Stimulated activated CD8-positive, alpha-beta memory T cell treated with anti-CD3 and anti-CD28 coated beads, Interleukin-4, amount 100 ng/mL, for 1 hour (primary cell): ENCODE measurements at places on chromosomes 4 and X.
A peak's percentile ranks its signal among the peaks of the same experiment; 100 is the strongest.

- DNase-seq = no peak
Observed at GRCh38 chrX:72258174-72258573, 18.9 kb downstream of the RPS4X start.

DNA sequence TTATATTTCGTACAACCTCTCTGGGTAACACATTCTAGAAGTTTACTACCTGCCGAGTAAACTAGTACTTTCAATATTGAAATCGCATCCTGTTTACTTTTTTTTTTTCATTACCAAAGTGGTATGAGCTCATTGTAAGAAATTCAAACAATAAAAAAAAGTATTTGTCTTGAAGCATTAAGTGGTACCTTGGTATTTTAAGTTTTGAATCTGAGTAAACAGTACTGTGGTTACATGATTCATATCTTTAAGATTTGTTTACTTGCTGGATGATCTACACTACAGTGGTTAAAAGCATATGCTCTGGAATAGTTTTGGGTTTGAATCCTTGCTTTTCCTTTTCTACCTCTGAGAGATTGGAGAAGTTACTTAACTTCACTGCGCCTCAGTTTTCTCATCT is 3.8 kb upstream of the MMGT1 start:
- DNase-seq = no peak

DNA sequence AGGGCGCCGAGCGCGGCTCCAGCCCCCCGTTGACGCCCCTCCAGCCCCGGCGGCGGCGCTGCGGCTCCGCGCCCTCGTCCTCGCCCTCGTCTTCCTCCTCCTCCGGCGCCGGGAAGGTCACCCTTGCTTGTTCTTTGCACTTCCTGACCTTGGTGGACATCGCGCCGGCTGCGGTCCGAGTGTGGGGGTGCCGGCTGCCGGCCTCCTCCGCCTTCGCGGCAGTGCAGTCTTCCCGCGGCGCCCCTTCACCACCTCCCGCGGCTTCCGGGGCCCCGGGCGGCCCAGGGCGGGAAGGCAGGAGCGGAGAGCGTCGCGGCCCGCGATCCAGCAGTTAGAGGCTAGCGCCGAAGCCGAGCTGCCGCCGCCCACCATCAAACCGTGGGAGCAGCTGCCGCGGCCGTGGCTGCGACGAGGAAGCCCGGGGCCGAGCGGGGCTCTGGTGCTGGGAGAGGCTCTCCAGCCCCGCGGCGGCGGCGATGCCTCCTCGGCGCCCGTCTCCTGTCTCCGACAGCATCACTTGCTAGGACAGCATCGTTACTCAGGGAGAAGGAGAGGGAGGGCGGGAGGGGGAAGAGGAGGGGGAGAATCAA is at the start of gene TRPC3:
Gene TRPC3, minus strand, starts transcription at position 540 of the 590 bp plus-strand sequence. Its CDS starts 380 bp downstream, at position 160.
- no peak for DNase-seq

GRCh38 chrX:85052205-85052604 is 48.5 kb downstream of the APOOL start:
- DNase-seq = no peak

GRCh38 chr4:2537011-2537830 is 774 bp downstream of the FAM193A start:
- peak; percentile 10 for DNase-seq

DNA sequence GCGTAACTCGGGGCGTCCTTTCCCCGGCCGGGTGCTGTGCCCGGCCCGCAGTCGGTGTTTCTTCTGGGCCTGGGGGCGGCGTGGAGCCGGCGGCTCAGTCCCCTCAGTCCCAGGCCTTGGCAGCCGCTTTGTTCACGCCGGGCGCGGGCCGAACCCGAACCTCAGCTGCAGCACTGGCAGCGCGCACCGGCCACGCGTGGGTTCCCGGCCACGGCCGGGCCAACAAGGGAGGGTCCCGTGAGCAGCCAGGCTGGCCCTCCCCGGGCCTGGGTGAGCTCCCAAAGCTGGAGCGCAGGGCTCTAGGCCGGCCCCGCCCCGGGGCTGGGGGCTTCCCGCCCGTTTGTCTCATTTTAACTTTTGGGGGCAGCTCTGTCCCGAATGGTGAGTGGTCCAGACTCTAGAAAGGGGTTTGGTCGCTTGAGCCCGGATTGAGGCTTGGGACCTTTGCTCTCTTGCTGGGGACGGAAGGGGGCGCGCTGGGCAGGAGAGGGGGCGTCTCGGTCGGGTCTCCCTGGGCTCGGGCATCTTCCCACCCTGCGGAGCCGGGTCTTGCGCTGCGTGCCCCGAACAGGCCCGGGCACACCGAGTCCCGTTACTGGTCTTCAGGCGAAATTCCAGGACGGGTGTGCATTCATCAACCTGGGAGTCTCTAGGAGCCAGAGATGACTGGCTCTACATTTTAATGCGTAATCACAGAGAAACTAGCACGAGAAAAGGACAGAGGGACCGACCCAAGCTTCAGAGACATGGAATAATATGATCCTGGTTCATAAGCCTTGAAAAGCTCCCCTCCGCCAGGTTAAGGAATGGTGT is 177.1 kb downstream of the CBR4 start:
- no peak for DNase-seq

GRCh38 chr4:172802032-172802431 is 366.6 kb upstream of the GALNT7 start:
- DNase-seq = no peak

DNA sequence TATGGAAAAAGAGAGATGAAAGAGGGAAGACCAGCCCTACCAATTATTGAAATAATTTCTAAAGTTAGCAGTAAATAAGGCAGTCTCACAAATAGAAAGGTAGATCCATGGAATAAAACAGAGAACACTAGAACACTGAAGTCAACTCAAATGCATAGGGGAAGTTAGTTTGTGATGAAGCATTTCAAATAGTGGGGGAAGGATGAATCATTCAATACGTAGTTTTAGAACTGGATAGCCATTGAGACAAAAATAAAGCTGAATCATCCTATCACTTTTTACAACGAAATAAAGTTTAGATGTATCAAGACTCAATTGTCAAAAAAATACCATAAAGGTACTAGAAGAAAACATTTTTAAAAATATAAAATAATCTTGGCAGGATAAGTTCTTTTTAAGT is 143.2 kb upstream of the DGKK start:
- DNase-seq = no peak

DNA sequence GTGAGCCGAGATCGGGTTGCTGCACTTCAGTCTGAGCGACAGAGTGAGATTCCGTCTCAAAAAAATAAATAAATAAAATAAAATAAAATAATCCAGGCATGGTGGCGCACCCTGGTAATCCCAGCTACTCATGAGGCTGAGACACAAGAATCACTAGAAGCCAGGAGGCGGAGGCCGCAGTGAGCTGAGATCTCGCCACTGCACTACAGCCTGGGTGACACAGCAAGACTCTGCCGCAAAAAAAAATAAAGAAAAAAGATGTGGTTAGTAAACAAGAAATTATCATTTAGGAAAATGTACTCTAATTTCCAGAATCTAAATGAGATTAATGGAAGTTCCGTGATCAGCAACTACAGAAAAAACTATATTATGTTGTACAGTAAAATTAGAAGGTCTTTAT is 14.5 kb upstream of the LRBA start:
- DNase-seq = no peak

- DNase-seq = no peak
Observed at GRCh38 chrX:23292354-23292987, 42.2 kb upstream of the PTCHD1 start.

GRCh38 chrX:138020941-138021340 is 455.0 kb downstream of the ZIC3 start:
- no peak for DNase-seq

DNA sequence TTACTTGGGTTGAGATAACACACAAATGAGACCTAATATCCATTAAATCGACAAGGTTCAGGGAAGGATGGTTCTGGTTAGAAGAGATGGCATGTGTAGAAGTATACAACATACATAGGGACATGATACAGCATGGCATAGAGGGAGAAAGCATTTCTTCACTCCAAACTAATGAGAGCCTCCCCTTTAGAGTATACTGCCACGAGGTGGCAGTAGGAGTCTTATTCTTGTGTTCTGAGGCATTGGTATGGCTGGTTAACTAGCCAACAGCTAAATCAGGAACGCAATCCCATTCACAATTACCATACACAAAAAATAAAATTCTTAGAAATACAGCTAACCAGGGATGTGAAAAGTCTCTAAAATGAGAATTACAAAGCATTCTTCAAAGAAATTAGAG is 29.1 kb upstream of the TRO start:
- DNase-seq = no peak

GRCh38 chrX:57573754-57574153 is 18.1 kb upstream of the ZXDB start:
- no peak for DNase-seq

DNA sequence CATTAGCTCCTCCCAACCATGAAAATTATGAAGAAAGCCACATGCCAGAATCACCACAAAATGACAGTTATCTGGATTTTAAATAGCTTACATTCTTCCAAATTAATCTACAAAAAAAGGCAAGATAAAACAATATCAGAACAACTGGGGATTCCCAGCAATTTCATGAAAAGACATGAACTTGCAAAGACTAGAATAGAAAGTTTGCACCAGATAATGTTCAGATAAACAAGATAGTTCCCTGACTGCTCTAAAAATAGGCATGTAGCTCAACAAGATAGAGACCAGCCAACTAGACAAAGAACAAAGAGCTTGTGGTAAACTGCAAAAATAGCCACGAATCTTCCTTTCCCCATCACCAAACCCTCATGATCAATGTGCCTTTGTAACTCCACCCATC is 30.3 kb upstream of the DDX53 start:
- DNase-seq = no peak

- no peak for DNase-seq
Observed at GRCh38 chr4:86918539-86919072, 16.2 kb upstream of the AFF1 start.

- DNase-seq = no peak
Observed at GRCh38 chrX:56618323-56618722, 54.9 kb downstream of the UBQLN2 start.

DNA sequence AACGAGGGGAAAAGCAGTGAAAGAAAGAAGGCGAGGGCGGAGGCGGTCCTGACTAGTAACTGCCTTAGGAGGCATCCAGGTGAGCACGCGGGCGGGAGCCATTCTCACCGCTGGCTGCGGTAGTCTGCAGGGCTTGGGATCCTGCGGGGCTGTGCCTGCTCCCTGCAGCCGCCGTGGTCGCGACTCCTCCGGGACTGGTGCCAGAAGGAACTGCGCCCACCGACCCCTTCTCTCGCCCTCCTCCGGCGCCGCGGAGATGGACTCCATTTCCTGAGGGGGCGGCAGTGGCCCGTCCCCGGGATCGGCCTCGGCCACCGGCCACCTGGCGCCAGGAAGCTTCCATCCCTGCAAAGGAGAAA is 543 bp downstream of the NFXL1 start:
- peak; percentile 5 for DNase-seq

- DNase-seq = no peak
Observed at GRCh38 chr4:36310793-36311192, 29.4 kb downstream of the DTHD1 start.

DNA sequence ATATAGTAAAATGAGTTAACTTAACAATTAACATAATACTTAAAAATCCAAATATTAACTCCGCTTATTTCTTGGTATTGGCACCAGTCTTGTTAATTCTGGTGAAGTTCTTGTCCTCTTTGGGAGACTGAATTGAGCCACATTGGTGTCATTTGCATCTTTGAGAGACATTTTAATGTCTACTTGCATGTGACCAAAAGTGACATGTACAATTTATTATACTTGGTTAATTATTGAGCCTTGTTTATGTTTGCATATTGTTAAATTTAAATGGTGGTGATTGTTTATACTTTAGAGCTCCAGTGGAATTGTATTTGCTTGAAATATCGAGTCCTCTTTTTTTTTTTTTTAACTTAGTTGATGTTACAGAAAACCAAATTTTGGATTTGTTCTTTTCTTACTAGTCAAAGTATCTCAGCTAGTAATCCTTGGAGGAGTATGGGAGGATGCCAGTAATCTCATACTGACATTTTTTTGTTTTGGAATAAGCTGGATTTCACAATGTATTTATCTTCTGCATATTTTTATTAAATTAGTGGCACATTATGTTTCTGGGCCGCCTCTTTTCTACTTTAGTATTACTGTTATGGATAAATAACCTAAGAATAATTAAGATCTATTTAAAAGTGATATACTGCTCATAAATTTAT is 3.9 kb downstream of the SPCS3 start:
- DNase-seq = no peak

GRCh38 chr4:7395645-7396044 is 39.1 kb downstream of the PSAPL1 start:
- no peak for DNase-seq

GRCh38 chr4:140277576-140277975 is 95.9 kb upstream of the SCOC start:
- DNase-seq = no peak

GRCh38 chr4:25913056-25913850 is 767 bp upstream of the SMIM20 start:
- DNase-seq = peak; percentile 2

DNA sequence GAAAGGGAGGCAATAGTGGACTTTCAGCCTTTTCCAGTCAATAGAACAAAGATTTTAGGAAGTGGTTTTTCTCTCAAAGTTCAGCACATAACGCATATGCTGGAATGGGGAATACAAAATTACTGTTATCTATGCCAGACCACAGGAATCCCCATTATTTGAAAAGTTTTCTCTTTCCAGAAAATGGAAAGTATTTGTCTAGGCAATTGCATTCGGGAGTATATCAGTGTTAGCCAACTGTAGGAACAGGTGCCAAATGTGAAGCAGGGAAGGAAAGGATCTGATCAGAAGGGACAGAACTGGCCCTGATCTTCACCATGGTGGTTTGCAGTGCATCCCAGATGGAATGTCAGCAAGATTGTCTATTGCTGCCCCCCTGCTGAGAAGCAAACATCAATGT is 213.6 kb downstream of the CPE start:
- no peak for DNase-seq

DNA sequence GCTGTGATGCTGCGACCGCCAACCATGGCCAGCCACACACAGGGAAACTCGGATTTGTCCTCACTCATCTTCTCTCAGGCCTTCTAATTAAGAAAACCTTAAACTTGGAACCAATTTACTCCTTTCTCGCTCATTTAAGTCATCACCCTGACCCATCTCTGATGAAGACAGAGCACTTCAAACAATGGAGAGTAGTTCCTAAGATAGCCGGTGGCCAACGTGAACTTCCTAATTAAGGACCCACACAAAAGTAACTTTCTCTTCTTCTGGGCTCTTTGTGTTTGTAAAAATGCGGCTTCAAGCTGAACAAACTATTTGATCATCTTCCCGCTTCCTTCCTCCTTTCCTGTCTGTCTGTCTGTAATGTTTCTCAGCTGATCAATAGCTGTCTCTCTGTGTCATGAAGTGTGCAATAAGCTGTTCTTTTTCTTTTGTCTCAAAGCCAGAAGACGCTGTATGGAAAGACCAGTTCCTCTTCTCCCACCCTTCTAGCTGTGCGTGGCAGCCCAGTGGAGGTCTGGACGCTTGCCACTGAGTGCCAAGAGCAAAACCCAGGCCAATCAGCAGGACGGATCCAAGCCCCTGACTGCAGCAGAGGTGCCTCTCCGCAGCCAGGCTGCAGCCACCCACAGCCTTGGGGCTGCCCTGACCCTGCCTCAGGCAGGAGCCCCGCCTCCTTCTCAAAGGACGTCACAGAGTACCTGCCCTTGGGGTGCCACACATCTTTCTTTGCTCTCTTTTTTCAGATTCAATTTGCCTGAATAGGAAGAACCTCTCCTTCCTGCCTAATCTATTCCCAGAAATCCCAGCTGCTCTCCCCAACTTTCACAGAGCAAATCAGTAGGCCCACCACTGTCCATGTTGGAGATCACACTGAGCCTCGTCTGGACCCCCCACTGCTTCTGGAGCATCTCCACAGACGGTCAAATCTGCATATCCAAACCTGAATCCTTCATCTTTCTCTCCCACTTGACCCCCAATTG is 59.3 kb downstream of the MAML3 start:
- DNase-seq = no peak
